CD4-positive, alpha-beta T cell treated with Interleukin-17A for 1 hour (primary cell): ENCODE measurements at places on chromosomes 6 and 20.

DNA sequence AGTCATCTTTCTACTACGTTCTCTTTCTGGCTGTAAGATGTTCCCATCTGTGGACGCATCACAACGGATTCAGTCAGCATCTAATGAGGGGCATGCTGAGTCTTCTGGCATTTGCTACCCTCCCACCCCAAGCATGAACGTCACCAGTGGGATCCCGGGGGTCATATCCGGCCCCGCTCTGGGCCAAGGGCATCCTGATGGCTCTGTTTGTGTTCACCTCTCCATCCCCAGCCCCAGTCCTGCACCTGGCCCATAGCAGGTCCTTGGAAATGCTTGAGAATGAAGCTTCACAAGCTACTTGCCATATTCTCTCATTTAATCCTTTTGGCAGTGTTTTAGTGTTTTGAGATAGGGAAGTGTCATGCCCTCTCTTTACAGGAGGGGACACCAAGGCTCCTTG, 14.9 kb downstream of the APCDD1L start:
- no peak for DNase-seq

DNA sequence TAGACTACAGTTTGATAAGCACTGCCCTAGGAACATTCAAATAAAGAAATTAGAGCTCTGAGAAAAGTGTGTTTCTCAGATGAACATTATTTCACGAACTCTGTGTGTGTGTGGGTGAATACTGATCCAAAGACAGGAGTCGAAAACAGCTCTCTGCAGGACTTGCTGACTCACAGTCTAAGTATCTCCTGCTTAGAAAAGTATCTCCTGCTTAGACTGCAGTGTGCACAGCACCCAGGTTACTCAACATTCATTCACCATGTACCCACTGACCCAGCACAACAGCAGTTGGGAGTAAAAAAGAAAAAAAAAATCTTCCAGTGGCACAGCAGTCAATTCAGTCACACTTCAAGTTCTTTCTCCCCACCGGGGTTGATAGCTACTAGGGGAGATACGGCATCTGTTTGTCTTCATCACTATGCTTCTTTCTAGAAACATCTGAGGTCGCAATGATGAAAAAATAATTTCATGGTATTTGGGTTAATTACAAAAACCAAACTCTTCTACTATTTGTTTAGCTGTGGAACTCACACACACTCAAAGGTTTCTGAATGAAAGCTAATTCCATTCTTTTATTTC, 48.0 kb downstream of the GCLC start:
- no peak for DNase-seq

GRCh38 chr20:21941941-21942805, 236.7 kb downstream of the PAX1 start:
- DNase-seq = no peak

- DNase-seq = no peak
These were observed 8.9 kb upstream of the LKAAEAR1 start for GRCh38 chr20:64093013-64093503.

DNA sequence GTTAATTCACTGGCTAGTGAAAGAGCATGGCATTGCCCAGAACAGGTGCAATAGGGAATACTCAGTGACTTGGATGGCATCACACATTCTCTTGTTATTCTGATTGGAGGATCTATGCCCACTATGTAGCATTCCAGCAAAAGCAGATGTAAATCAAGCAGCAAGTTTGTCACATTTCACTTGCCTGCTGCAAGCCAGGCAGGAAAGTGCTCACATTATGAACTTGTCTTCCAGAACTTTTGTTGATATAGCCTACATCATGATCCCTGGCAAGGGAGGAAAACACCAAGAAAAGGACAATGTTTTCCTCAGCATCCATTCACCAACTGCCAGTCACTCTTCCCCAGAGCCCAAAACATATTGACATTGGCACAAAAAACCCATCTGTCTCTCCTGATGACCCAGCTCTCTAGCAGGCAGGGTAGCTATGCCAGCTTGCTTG, 77.8 kb downstream of the ARHGAP18 start:
- no peak for DNase-seq

DNA sequence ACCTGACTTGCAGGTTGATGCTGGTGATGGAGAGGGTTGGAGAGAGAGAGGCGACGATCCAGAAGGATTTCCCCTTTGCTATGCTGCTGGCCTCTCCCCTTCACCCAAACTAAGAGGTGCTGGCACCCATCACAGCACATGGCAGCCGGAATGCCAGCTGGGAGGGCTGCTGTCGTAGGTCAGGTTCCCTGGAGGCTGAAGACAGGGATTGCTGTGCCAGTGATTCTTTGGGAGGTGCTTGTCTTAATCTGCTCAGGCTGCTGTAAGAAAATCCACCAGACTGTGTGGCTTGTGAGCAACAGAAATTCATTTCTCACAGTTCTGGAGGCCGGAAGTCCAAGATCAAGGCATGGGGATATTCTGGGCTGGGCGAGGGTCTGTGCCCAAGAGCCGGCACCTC, 4.4 kb upstream of the ARFGAP1 start:
- DNase-seq = no peak

DNA sequence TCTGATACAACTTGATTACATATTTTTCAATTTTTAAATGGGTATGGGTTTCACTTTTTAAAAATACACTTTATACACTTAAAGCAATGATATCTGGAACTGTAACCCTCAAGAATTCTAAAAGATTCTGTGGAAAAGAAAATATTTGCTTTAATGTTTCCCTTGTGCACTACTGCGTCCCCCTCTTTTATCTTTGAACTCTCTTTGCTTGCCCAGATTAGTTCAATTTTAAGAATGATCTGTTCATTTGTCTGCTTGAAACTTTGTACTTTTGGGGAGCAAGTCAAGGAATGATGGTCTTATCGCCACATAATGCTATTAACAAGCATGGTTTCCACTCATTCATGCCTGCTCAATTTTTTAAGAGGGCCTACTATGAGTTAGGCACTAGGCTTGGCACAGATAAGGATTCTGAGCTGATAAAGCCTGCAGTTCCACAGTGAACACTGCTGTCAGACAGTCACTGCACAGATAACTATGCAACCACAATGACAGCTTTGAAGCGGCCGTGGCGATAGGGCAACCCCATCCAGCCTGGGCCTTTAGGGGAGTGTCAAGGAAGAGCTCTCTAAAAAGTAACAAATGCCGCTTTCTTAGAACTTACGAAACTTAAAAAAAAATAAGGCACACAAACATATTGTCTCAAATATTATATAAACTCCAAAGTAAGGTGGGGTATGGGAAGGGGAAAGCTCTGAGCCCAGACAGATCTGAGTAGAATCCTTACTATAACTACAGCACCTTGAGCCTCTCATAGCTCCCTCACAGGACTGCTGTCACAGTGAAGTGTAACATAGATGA, 29.7 kb downstream of the FYN start:
- DNase-seq = peak; percentile 85

- DNase-seq = peak; percentile 24
These were observed 1.2 kb downstream of the ECI2 start for GRCh38 chr6:4133941-4134838.

GRCh38 chr6:143052282-143052681, 8.4 kb upstream of the AIG1 start:
- no peak for DNase-seq

GRCh38 chr6:89951574-89952104, 57.4 kb downstream of the GJA10 start:
- DNase-seq = no peak

DNA sequence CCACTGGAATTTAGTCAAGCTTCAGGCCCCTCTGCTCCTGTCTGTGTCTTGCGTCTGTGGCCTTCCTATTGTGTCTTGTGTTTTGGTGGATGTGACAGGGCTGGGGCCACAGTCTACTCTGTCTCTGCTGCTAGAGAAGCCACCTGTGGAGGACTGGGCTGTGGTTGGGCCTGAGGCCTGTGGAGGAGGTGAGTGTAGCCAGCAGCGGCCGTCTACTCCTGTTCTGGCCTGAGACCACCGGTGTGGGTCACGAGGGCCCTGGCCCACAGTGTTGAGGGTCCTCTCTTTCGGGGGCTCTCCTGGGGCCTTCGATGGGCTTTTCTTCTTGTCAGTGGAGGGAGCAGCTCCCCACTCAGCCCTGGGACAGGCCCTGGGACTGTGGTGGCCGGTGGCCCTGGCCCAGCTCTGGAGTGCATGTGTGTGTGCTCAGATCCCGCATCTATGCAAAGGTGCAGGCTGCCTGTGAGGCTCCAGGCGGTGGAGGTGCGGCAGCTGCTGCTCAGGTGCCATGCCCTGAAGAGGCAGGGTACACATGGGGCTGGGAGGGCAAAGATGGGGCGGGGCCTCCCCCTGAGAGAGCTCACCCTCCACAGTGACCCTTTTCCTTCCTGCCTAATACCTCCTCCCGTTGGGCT, 20.8 kb downstream of the SDCBP2 start:
- no peak for DNase-seq

DNA sequence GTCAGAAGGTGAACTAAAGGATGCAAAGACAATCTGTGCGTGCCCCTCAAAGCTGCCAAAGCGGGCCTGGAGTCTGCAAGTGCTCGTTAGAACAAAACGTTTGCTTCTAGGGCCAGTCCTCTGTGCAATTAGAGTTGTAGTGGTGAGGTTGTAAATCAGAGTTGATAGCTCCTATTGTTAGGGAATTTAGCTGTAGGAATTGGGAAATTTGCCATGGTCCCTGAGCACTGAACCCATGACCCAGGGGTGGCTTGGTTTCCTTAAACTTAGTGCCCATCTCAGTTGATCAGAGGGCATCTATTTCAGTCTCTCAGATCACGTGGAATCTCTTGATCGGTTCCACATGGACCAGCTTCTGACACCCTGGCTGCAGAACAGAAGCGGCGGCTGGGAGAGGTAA, 18.8 kb upstream of the RPS6KA2 start:
- DNase-seq = no peak

GRCh38 chr6:145155873-145156782, 579.2 kb downstream of the EPM2A start:
- no peak for DNase-seq

DNA sequence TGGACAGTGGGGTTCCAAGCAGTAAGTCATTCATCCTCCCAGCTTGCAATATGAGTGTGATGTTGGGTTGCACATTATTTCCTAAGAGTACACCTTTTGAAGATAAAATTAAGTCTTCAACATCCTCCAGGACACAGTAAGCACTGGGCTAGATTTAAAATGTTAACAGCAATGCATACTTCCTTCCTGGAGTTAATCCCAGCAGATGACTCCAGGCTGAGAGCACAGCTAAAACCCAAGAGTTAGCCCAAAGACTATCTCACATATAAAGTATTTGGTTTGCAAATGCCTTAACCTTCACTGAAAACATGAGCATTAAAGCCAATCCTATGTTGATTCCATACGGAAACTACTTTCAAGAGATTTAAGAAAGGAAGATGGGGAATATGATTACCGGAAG, 69.2 kb downstream of the SLC23A2 start:
- DNase-seq = no peak

DNA sequence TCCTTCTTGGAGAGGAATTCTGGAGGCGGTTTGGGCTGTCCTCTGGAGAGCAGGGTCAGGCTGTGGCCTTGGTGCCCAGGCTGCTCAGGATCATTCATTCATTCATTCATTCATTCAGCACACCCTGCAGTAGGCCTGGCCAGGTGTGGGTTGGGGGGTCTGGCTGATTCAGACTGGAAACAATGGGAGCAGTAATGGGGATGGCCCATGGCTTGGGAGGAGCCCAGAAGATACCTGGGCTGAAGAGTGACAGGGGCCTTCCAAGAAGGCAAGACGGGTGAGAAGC, 31.5 kb downstream of the TOX2 start:
- DNase-seq = no peak

DNA sequence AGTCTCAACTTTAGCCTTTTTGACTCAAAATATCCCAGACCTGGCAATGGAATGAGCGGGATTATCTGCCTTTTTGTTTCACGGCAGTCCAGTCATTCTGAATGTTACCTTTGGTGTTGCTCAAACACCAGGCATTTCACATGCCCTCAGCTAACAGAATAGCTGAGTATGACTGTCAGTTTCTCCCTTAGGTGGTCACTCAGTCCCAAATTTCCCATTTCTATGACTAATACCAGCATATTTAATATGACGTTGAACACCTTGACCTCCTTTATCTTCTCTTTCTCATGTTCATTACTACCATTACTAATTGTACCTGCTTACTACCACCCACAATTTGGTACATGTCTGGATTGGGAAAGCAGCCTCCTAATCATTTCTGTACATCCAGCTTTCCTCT, 65.2 kb downstream of the EDN1 start:
- DNase-seq = no peak

DNA sequence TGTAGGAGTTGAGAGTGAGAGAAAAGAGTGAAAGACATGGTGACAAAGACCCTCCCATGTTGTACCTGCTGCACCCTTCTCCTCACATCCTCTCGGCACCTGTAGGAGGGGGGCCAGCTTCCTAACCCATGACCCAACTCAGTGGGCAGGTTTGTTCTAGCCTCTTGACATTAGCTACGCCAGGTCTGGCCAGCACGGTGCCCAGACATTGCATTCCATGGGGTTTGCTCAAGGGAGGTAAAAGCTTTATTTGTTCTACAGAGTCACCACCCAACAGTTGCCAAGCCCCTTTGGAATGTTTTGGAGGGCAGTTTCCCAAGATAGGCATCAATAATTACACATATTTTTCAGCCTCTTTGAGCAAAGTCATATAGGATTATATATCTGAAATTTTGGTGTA, 22.7 kb upstream of the TGM6 start:
- no peak for DNase-seq

GRCh38 chr20:63553933-63554290, at the start of gene FNDC11:
Gene FNDC11, plus strand, starts transcription at chr20:63554159. Its CDS starts 1,505 bp downstream, at chr20:63555664.
- peak; percentile 64 for DNase-seq

GRCh38 chr20:41443691-41444090, 77.1 kb upstream of the EMILIN3 start:
- DNase-seq = no peak

DNA sequence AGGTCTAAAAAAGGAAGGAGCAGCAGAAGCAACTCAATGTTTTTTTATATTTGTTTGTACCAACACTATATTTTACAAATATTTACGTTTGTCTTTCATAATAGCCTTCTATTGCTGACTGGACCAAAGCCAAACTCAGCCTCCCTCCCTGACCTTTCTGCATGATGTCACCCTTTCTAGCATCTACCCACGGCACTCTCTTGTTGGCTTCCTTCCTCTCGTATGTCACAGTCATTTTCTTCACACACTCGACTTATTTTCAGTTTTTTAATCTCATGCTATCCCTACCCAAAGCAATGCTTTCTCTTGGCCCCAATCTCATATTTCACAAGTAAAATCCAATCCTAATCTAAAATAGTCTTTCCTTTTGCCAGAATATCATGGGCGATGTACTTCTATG, 16.3 kb upstream of the FAM8A1 start:
- DNase-seq = no peak

DNA sequence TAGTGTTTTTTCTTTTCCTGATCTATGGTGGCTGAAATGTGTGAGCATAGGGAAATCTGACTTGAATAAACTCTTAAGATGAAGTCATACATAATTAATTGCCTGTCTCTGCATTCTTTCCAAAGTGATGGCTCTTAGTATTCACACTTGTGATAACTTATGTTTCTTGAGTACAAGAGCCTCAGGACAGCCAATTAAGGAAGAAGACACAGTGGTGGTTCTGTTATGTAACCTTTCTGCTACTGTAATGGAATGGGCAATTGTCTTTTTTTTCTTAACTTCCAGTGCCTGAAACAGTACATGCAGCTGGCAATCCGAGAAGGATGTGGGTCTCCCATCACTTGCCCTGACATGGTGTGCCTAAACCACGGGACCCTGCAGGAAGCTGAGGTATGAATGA, 40.1 kb downstream of the RNF144B start:
- DNase-seq = no peak
